ENCODE measurements at places on chromosomes 1 and 21. TPM values are rescaled to one million over a fixed set of nuclear protein-coding genes. Genes with fewer than 3 reads are reported as not detected.

GRCh38 chr1:171116676-171117075, 26.0 kb downstream of the FMO3 start:
- DNase-seq, result no peak

COL9A2 gene
- polyA plus RNA-seq, result 22.1 TPM

C1orf53 gene
- polyA plus RNA-seq, result 2.9 TPM

DNA sequence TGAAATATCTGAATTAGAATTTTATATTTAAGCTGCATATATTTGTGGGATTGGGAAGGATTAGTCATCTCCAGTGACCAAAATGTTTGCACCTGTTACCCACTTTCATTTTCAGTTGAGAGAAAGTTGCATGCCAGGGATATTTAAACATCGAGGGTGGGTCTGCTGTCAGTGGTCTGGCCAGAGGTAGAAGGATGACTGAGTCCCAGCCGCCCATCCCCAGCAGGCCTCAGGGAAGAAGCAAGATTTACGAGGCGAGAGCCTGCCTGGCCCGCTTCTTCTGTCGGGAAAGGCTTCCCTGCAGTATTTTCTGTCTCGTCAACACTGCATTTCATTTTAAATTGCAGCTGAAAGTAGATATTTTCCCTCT, 1.4 kb upstream of the MAN1C1 start:
- DNase-seq, result no peak

DNA sequence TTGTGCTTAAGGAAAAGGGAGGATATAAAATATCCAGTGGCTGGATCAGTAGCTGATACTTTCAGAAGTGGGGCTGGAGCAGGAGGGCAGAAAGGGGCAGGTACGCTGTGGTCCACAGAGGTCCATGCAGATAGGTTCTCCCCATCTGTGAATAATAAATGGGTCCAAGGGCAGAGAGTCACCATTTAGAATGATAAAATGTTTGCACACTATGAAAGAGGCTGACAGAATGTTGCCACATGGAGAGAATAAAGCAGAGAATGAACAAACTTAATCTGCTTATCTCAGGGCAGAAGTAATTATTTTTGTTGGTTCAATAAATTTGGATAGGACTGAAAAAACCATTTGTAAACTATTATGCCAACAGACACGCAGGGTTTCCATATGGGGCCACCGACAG, 16.6 kb upstream of the ADAM30 start:
- DNase-seq, result no peak

DNA sequence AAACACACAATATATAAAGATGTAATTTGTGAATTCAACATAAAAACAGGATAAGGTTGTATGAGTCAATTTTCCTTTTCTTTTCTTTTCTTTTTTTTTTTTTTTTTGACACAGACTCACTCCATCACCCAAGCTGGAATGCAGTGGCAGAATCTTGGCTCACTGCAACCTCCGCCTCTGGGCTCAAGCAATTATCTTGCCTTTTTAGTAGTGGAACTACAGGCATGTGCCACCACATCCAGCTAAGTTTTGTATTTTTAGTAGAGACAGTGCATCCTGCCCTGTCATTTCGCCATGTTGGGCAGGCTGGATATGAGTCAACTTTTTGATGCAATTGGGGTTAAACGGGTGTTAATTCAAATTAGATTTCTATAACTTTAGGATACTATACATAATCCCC, 10.3 kb upstream of the SPRR2B start:
- DNase-seq, result no peak

DNA sequence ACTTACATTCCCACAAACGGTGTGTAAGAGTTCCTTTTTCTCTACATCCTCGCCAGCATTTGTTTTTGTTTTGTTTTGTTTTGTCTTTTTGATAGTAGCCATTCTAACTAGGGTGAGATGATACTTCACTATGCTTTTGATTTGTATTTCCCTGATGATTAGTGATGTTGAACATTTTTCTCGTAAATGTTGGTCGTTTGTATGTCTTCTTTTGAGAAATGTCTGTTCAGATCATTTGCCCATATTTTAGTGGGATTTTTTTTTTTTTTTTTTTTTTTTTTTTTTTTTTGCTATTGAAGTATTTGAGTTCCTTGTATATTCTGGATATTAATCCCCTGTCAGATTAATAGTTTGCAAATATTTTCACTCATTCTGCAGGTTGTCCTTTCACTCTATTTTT, 19.2 kb upstream of the GPR161 start:
- DNase-seq, result no peak

DNA sequence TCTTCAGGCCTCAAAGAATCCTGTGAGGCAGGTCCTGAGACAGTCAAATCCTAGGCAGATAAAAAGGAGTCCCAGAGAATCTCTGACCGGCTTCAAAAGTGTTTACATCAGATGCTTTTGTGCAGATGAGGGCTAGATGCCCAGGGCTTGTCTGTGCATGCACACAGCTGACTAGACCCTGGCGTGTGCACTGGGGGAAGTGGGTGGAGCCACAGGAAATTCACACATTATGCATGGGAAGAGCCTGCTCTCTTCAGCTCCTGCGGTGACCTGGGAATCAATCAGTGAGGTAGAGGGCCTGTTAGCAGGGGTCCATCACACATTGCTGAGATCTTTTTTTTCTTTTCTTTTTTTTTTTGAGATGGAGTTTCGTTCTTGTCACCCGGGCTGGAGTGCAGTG, 36.6 kb upstream of the NHLH2 start:
- no peak for DNase-seq

DNA sequence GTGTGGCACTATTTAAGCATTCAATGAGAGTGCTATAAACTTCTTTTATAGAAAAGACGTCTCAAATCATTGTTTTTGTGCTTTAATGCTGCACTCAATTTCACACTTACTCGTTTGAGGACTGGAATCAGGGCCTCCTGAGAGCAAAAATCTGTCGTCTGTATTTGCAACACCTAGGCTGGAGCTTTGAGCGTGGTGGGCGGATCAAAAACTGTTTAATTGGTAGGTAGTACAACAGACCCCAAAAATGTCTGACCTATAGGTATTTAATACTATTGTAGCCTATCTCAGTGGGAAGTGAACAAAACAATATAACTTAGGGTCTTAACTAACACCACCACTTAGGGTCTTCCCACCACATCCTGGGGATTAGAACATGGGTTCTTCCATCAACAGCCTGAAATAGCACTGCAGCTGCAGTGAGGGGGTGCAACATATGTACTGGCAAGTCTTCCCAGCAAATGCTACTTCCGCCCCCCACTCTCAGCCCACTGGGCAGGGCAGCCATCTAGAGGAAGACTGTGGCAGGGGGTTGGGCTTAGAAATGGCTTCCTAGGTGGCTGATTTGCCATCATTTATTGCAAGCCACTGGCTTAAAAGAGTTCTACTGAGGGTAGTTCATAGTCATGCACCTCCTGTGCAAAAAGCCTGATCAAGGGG, 48.3 kb downstream of the CD46 start:
- no peak for DNase-seq

C8B gene
- polyA plus RNA-seq, result not detected

- DNase-seq, result no peak
These were observed 278.5 kb downstream of the KCNH1 start for GRCh38 chr1:210855440-210855839.

DNA sequence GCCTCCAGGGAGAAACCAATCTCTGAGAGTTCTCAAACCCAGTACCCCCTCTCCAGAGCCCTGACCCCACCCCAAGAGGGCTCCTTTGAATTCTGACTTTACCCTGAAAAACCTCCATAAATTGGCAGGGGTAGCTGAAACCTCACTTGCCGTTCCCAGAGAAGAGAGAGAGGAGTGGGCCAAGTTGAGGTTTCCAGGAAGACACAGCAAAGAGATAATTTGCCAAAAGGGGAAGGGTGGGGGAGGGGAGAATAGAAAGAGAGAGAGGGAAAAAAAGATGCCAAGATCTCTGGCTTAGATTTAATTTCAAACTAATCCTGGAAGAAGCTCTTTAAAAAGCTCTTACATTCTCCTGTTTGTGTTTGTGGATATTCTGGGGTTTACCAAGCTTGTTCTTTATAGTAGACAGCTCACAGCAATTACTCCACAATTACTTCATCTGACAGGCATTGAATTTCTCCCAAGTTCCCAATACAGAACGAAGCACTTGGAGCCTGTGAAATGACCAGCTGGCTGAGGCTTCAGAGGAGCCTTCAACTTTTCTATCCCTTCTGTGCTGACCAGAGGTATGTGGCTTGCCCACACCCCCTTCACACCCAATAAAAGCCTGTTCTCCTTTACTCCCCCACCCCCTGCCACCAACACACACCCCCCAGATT, 1.1 kb upstream of the GRHL3 start:
- no peak for DNase-seq

RRP1 gene
- 23.4 TPM for polyA plus RNA-seq

- DNase-seq, result no peak
These were observed 15.6 kb upstream of the THEM4 start for GRCh38 chr1:151924691-151925587.

DNA sequence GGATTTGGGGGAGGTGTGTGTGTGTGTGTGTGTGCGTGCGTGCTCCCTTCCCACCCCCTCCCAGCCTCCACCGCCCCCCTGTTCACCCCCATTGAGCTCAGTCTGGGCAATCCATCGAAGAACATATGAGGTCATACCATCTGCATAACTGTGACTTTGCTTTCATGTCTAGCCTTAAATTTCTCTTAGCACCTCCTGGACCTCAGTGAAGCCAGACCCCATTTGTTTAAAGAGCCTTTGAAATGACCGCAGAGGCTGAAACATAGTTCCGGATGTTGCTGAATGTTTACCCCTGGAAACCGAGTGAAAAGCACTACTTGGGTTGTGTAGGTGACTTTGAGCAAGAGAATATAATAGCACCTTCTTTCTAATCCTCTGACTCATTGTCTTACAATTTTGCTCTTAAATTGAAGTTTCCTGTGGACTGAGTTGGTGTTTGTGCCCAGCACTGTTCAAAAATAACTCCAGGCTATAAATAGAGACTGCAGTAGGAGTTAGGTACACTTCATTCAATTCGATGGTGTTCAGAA, 75.4 kb downstream of the UBE4B start:
- DNase-seq, result no peak

S100A7 gene
- not detected for polyA plus RNA-seq

KRTAP11-1 gene
- polyA plus RNA-seq, result not detected

- DNase-seq, result no peak
These were observed 287.5 kb downstream of the SMYD3 start for GRCh38 chr1:246219508-246220030.

- no peak for DNase-seq
These were observed 41.3 kb downstream of the RAB3B start for GRCh38 chr1:51949014-51949702.

CFHR5 gene
- not detected for polyA plus RNA-seq

PODN gene
- polyA plus RNA-seq, result 26.4 TPM

SPRR4 gene
- not detected for polyA plus RNA-seq

DNA sequence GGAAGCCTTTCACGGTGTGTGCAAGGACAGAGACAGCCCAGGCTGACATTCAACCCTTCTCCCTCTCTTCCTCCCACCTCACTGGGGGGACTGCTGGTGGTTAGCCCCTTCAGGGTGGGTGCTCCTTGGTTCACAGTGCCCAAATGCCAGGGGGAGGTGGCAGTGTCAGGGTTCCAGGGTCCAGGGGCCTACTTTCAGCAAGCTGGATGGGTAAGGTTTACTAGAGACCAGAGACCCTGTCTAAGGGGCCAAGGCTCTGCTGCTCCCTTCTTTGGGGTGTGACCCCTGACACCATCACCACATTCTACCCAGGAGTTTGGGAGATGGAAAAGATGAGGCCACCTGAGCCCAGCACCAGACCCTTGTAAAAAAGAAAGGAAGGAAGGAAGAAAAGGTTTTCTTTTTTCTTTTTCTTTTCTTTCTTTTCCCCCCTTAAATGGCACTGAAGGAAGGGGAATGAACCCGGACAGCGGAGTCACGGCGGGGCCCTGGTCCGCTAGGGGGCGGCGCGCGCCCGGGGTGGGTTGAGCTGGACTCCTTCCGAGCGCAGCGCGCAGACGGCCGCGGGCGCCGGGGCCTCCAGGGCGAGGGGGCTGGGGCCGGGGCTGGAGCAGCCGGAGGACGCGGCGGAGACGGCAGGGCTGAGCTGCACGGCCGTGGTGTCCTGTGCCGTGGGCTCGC, 18.8 kb downstream of the KNCN start:
- DNase-seq, result no peak

NES gene
- polyA plus RNA-seq, result 149 TPM

PLA2G4A gene
- 12.7 TPM for polyA plus RNA-seq

GRCh38 chr1:100461222-100461621, 76.7 kb upstream of the GPR88 start:
- DNase-seq, result no peak
